ENCODE measurements at places on chromosomes 2 and 18. TPM values are rescaled to one million over a fixed set of nuclear protein-coding genes. Genes with fewer than 3 reads are reported as not detected.

- DNase-seq: no peak
Observed at GRCh38 chr2:197268786-197269584, 41.6 kb downstream of the ANKRD44 start.

DNA sequence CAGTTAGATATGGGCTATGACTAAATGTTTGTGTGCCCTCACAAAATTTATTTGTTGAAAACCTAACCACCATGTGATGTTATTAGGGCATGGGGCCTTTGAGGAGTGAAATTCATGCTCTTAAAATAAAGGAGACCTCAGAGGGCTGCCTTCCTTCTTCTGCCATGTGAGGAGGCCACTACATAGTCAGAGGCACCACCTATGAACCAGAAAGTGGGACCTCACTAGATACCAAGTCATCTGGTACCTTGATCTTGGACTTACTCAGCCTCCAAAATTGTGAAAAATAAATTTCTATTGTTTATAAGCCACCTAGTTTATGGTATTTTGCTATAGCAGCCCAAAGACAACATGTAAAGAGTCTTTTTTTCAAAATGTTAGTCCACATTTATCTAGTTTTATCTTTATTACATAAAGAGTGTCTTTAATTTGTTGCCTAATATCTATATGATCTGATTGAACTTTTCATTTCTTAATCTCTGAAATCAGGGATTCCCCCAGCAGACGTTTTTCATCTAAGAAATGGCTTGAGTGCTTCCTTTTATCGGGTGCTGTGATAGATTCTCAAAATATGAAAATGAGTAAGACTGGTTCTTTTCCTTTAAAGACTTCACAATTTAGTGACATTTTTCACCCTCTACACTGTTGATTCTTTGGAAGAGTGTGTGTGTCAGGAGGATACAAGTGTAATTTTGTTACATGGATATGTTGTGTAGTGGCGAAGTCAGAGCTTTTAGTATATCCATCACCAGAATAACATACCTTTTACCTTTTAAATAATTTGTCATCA is 34.2 kb downstream of the PMS1 start:
- DNase-seq: no peak

GRCh38 chr18:159037-159652 is 788 bp downstream of the USP14 start:
- no peak for DNase-seq

Gene MROH2A
- total RNA-seq: not detected

Gene AAK1
- 41.7 TPM for total RNA-seq

Gene MYOM1
- 7.9 TPM for total RNA-seq
